ENCODE measurements at places on chromosomes 6 and 20.

- no peak for DNase-seq
Observed at GRCh38 chr6:699319-699718, 6.4 kb upstream of the EXOC2 start.

- DNase-seq = no peak
Observed at GRCh38 chr6:144785056-144785455, 499.9 kb downstream of the UTRN start.

GRCh38 chr6:18262702-18263417, 1.5 kb downstream of the DEK start:
- DNase-seq = peak; percentile 59

DNA sequence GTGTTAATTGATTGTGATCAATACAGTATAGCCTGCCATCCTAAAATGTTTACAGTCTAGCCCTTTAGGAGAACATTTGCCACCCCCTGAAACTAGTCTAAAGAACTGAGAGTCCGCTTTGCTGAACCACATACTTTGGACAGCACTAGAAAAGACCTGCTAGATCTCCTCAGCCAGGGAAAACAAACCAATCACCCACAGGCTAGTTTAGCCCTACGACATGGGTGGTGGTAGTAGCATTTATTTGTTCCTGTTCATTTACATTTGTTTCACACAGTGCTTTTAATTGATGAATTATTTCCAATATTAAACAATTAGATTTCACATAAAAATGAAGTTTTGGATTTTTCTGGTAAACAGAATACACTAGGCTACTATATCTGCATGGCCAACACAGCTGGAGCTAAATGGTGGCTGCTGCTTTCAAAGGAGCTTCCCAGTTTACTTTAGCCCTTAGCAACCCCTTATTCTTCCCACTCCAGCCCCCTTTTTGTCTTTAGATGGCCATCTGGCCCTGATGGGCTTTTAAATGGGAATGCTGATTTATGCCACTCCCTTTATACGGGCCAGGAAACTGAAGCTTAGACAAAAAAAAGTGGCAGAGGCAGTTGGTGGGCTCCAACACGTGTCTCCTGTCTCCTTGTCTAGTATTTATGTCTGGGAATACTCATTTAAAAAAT, 72.4 kb downstream of the ADGRG6 start:
- DNase-seq = no peak

DNA sequence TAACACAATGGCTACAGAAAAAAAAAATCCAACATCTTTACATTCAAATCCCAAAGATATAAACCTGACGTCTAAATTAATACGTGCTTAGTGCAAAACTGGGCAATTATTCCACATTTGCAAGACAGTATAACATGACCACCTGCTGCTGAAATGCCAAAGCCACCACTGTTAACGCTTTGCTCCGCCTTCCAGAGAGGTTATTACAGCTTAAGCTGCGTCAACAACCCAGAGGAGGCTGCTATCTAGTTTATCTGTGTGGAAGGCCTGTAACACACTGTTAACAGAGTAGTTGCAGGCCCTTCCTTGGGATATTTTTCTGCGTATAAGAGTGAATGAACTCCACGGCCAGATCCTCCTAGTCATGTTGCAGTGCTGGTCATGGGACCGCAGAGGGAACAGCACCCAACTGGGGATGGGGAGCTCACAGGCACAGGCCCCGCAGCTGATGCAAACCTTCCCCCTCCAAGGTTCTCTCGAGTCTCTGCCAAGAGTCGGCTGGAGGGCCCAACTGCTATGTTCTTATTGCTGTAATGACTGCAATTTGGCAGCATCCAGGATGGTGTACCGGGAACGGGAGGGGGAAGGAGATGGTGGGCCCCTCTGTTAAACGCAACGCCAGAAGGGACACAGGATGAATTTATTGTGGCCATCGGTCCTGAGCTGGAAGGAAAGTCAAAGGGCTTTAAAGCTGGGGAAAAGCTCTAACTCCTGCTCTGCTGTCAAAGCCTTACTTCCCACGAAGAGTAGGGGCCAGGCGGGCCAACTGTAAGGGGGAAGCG, 993 bp upstream of the NCOA7 start:
- peak; percentile 75 for DNase-seq

- no peak for DNase-seq
Observed at GRCh38 chr6:110271732-110272022, 86.5 kb downstream of the METTL24 start.

DNA sequence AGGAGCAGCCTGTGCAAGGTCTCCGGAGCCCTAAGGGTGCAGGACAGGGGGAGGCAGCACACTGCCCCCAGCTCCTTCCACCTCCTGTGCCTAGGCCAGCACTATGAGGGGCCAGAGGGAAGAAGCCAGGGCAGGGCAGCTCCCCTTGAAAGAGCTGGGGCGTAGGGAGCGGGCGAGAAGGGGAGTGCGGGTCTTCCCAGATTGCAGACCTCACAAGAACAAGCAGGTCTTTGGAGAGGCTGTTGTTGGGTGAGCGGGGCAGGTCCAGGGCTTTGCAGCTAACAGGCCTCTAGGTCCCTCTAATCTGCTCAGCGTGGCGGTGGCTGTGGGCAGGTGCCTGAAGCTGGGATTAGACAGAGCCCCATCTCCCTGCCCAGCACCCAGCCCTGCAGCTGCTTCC, 22.4 kb upstream of the CST1 start:
- no peak for DNase-seq

All from activated T-cell treated with anti-CD3 and anti-CD28 coated beads, Interleukin-2, amount 50 U/mL, for 48 hours (primary cell).